ENCODE measurements at places on chromosomes 3 and 15. TPM values are rescaled to one million over a fixed set of nuclear protein-coding genes. Genes with fewer than 3 reads are reported as not detected.

- no peak for DNase-seq
These were observed 26.0 kb downstream of the GLDN start for GRCh38 chr15:51367322-51367976.

DNA sequence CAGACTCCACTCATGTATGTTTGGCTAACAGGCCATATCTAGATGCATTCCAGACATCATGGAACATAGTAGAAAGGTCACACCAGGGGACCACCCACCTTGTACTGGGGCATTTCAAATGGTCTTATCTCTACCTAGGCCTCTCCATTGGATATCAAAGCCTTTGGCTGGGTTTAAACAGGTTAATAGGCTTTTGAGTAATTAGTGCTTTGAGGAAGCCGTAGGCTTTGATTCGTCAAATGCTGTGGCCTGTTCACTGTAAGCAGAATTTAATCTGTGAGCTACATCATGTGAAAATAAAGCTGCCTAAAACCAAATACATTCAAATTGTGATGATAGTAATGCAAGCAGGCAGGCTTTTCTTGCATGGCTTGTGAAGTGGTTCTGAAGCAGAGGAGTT, 129.5 kb downstream of the ST8SIA2 start:
- DNase-seq, result no peak

GRCh38 chr15:48638963-48639362, 6.5 kb downstream of the FBN1 start:
- DNase-seq, result no peak

- DNase-seq, result peak; percentile 57
These were observed 4.2 kb upstream of the TRAT1 start for GRCh38 chr3:108818404-108818803.

The IQCF5 gene
- total RNA-seq, result not detected

The FBXO40 gene
- total RNA-seq, result not detected

DNA sequence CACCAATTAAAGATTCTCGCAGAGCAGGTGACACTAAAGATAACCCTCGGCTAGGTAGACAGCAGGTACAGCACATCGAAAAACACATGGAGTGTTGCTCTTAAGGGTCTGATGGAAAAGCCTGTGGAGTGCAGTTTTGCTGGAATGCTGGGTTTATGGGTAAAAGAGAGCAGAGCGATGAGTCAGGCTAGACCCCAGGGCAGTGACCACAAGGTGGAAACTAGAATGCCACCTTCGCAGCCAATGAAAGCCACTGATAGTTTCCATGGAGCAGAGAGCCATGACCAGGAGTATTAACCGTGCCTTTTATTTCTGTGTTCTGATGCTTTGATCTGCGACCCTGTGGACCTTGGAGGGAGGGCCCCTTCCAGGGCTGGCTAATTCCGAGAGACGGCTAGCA, 149.8 kb downstream of the GABRB3 start:
- no peak for DNase-seq

The FBXW12 gene
- not detected for total RNA-seq

DNA sequence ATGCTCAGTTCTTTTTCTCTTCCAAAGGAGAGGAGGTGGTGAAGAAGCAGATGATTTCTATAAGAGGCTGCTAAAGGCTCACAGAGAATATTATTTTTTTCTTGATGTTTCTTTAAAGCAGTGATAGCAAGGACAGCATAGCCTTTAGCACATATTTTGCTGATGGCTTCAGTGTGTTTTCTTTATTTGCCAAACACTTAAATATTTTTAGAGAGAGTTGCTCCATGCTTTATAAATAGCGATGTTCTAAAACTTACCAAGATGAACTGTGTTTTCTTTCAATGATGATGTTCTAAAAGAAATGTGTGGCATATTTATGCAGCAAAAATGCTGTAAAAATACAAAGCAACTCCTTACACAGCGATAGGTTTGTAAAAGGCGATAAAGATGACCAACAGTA, 11.8 kb upstream of the KCNAB1 start:
- no peak for DNase-seq

The CRYGS gene
- 5.5 TPM for total RNA-seq

The SOX14 gene
- not detected for total RNA-seq

The CDCP1 gene
- 0.55 TPM for total RNA-seq

GRCh38 chr3:195083659-195084058, 187.3 kb downstream of the XXYLT1 start:
- no peak for DNase-seq

The FSIP1 gene
- 0.30 TPM for total RNA-seq

The P3H2 gene
- total RNA-seq, result not detected

DNA sequence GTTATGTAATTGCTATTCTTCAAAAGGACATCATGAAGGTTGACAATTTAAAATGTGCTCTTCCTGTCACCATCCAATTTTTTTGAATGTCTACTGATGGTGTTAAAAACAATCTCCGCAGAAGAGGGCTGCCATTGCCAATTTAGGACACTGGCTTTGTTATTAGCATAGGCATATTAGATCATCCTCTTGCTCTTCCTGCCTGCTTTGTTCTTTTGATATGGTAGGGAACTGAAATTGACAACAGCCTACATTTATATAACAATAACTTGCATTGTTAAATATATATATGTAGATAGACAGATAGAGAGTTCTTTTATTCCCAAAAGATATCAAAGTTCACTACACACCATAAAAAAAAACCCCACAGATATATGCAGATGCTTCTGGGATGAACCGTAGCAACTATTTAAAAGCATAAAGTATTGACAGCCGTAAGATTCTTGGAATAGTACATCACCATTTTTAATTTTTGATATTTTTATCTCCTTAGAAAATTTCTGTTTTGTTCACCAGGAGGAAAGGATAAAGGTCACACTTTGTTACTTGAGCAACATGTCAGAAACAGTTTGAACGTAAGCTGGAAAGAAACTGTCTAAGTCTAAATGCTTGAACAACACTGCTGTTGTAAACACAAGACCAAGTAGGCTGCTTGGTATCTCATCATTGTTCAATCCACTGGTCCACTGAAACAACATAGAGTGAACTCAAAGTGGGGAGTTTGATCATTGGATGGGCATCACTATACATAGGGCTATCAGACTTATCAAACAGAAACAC, 66.5 kb downstream of the MDFIC2 start:
- DNase-seq, result no peak
